ENCODE measurements at places on chromosomes 4 and X.
A peak's percentile ranks its signal among the peaks of the same experiment; 100 is the strongest.

DNA sequence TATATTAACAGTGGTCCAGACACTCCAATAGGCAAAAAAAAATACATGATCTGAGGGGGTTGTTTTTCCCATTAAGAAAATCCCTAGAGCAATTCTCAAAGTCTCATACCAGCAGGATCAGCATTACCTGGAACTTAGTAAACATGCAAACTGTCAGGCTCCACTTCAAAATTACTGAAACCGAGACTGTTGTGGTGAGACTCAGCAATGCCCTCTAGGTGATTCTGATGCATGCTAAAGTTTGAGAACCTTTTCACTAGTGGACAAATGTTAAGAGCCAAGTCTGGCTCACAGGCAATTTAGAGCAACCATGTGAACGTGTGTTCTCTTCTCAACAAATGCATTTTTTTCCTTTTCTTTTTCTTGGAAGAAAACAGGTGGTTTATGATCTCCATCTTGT lies 30.2 kb downstream of the NEK1 start:
- no peak for DNase-seq

DNA sequence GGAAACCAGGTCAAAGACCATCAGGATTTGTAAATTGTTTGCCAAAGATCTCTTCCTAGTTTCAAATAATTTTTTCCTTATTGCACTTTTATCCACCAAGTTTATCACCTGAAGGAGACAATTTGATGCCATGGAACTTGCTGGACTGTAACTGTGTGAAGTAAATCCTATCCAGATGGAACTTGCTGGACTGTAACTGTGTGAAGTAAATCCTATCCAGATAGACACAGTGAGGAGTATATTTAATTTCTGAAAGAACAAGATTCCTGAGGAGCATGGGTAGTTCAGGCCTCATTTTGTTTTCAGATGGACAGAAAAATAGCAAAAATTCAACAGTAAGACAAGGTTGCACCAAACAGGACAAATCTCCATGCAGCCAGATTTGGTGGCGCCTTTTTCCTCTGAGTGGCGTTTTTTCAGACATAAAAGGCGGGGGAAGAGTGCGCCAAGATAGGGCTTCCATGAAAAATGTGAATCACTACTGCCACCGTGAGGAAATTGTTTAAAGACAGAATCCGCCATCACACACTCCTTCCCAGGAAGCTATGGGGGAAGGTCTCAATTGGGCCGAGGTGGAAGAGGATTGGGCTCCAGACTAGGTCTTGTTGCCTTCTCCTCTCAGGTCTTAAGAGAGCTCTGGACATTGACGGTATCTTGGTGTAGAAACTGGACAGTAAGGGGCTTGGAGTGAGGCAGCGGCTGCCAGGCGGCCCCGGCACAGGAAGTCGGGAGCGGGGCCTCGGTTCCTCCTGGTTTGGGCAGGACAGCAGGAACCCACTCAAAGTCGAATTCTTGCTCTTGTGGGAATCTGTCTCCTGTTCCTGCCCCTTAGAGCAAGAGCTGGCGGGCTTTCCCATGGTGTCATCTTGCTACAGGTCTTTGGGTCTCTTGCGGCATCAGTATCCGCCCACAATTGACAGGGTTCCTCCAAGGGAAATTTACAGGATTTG lies 234.7 kb downstream of the OR13H1 start:
- no peak for DNase-seq

- no peak for DNase-seq
Measured at GRCh38 chr4:104490096-104490769, 4.5 kb downstream of the CXXC4 start.

DNA sequence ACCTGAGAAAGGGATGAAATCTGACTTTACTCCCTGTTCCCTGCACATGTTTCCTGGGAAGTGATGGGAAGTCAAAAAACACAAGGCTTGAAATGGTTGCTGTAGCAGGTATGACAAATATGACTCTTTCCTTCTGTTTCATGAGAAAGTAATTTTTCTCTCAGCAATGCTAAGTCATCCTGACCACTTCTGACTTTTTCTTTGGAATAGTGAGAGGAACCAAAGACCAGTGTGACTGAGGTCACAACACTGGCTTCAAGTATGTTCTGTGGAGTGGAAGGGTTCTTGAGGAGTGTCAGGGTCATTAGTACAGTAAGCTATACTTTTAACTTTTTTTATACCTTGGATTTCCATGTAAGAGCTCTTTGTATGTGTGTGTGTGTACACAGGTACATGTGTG lies 225.3 kb downstream of the PPP3CA start:
- DNase-seq, result no peak

GRCh38 chrX:39506131-39506530 lies 591.6 kb downstream of the BCOR start:
- DNase-seq, result no peak

- no peak for DNase-seq
Measured at GRCh38 chr4:145019346-145019745, 78.7 kb downstream of the ANAPC10 start.

- DNase-seq, result peak; percentile 60
Measured at GRCh38 chrX:130330706-130331105, 9.0 kb upstream of the SLC25A14 start.

DNA sequence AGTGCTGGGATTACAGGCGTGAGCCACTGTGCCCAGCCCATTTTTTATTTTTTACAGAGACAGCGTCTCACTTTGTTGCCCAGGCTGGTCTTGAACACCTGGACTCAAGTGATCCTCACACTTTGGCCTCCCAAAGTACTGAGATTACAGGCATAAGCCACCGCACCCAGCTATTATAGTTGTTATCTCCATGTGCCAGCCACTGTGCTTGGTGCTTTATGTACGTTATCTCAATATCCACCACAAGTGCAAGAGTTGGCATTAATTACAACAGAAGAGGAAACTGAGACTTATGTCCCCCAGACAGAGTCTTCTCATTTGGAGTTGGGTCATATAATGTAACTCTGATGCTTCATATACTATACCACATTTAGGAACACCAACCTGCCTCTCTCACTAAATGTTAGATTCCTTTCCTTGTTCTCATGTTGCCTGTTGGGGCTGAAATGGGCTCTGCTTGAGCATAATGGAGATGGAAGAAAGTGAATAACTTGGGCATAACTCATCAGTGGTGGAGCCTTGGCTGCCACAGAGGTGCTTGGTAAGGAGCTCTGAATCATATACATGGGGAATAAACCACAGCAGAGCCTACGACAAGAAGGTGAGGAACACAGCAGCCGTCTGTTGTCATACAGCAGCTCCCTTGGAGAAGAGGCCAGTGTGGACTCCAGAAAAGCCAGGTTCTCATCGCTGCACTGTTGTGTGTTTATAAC lies 84.3 kb downstream of the SPRY1 start:
- no peak for DNase-seq

Measured in hepatocyte (in vitro differentiated cells).